ENCODE measurements at places on chromosomes 1 and 21. TPM values are rescaled to one million over a fixed set of nuclear protein-coding genes. Genes with fewer than 3 reads are reported as not detected.

DNA sequence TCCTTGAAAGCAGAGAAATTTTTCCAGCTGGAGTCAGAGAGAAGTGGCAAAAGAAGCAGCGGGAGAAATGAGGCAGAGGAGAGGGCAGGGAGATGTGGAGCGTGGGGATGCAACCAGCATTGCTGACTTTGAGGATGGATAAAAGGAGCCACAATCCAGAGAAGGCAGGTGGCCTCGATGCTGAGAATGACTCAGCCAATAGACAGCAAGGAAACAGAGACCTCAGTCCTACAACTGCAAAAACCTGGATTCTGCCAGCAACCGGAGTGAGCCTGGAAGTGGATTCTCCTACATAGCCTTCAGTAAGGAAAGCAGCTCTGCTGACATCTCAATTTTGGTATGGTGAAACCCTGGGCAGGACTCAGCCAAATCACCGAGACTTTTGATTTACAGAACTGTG is 128.9 kb upstream of the ATP1B1 start:
- H3K27me3 ChIP-seq: no peaks in the 10 kb centered on the region
- H3K4me1 ChIP-seq: peaks cover 12% of the 10 kb centered on the region
- DNase-seq: no peak
- no peaks in the 10 kb centered on the region for H3K36me3 ChIP-seq
- no peak overlapping the region for H3K27ac ChIP-seq

- H3K4me1 ChIP-seq: peaks cover 37% of the 10 kb centered on the region
- H3K4me3 ChIP-seq: no peak overlapping the region
- DNase-seq: no peak
- H3K27me3 ChIP-seq: peaks cover 1% of the 10 kb centered on the region
- no peaks in the 10 kb centered on the region for H3K36me3 ChIP-seq
Observed at GRCh38 chr1:14590411-14591180, 7.9 kb upstream of the KAZN start.

DNA sequence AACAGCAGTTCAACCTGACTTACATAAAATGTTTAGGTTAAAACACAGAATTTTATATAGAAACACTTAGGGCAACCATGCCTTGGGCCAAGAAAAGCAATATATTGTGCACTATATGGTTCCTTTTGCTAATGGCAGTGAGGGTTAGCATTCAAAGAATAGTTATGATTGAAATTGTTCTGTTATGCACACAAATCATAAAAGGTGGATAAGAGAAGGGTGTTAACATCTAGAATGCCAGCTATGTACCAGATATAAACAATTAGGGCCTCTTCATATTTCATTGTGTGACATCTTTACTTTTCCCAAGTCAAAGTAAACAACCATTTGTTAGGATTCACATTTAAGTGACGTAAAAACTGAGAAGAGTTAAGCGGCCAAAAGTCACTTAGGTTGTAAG is 308.0 kb upstream of the B3GALT2 start:
- peaks cover 16% of the 10 kb centered on the region for H3K4me1 ChIP-seq
- H3K27me3 ChIP-seq: no peaks in the 10 kb centered on the region
- H3K4me3 ChIP-seq: no peak overlapping the region
- no peak for DNase-seq
- no peak overlapping the region for H3K27ac ChIP-seq
- H3K36me3 ChIP-seq: peaks cover 4% of the 10 kb centered on the region

DNA sequence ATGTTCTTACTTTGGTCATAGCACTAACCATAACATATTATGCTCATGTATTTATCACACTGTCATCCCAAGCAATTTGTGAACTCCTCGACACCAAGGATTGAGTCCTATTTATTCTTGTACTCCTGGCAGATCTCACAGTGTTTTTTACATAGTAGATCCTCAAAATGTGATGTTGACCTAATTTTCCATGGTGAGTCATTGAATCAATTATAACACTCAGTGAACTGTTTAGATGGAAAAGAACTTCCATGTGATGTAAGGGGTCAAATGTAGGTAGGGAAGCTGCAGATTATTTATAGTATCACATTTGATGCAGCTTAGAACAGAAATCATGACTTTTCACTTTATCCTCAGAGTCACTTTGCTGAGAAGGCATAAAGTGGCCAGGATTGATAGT is 281.9 kb upstream of the ADAMTS5 start:
- DNase-seq: no peak
- no peak overlapping the region for H3K4me3 ChIP-seq
- H3K36me3 ChIP-seq: no peaks in the 10 kb centered on the region

Gene PGBD5
- 1.2 TPM for total RNA-seq

Gene HSD11B1
- not detected for total RNA-seq

DNA sequence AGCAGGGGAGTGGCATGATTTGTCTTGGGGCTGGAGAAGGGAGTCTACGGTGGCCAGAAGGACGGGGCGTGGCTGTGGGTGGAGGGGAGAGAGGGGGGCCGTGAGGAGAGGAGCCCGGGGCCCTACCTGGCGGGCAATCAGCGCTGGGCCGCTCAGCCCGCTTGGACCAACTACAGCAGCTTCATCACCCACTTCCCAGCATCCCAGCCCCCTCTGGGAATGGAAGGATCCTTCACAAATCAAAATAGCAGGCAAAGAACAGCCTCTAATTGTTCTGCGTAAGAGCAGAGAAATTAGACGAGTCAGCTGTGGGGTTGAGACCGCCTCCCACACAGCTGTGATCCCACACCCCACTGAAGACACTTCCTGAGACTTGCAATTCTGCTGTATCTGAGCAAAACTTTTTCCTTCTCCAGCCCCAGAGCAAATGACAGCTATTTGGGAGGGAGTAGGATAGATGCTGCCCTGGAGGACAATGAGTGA is 43.5 kb downstream of the OPRD1 start:
- peaks cover 3% of the 10 kb centered on the region for H3K27me3 ChIP-seq
- DNase-seq: no peak
- H3K27ac ChIP-seq: no peak overlapping the region

- H3K27me3 ChIP-seq: peaks cover 95% of the 10 kb centered on the region
- no peak overlapping the region for H3K27ac ChIP-seq
- H3K36me3 ChIP-seq: no peaks in the 10 kb centered on the region
- peaks cover 14% of the 10 kb centered on the region for H3K4me1 ChIP-seq
Observed at GRCh38 chr1:39688706-39689105, 2.5 kb downstream of the HPCAL4 start.

DNA sequence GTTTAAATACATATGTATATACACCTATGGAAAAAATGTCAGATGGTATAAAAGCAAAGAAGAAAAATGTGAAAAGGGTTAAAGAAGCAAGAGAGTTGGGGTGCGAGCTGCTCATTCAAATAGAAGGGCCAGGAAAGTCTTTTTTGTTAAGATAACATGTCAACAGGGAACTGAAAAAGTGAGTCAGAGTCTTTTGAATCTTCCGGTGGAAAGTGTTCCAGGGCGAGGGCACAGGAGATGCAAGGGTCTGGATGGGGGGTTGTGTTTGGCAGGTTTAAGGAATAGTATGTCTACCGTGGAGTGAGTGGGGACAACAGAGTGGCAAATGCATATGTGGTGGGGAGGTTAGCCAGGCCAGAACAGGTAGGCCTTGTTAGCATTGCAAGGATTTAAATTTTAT is 22.2 kb upstream of the GNG12 start:
- peaks cover 22% of the 10 kb centered on the region for H3K4me1 ChIP-seq
- no peak overlapping the region for H3K4me3 ChIP-seq
- no peaks in the 10 kb centered on the region for H3K36me3 ChIP-seq

Gene CELF3
- 1.2 TPM for total RNA-seq

GRCh38 chr1:201362906-201363305 is 14.6 kb downstream of the TNNT2 start:
- no peak for DNase-seq
- H3K36me3 ChIP-seq: peaks cover 2% of the 10 kb centered on the region
- H3K27me3 ChIP-seq: no peaks in the 10 kb centered on the region
- H3K27ac ChIP-seq: no peak overlapping the region
- H3K4me1 ChIP-seq: peaks cover 10% of the 10 kb centered on the region
- no peak overlapping the region for H3K4me3 ChIP-seq

Gene PIGC
- 31.9 TPM for total RNA-seq

DNA sequence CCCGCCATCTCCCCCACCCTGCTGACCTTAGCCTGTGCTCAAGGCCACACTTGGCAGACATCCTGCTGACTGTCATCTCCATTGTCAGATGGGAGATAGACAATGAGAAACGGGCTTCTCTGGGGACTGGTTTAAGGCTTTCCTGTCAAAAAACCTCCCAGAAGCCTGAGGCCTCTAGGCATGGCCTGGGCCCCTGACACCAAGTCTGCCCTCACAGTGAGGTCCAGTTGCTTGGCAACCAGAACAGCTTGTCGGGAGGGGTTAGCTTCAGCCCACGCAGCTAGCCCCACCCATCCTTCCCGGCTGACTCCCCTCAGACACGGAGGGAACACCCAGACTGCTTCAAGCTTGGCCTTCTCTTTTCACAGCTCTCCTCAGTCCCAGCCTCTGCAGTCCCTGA is 11.0 kb downstream of the PLEKHA6 start:
- no peaks in the 10 kb centered on the region for H3K36me3 ChIP-seq
- H3K27me3 ChIP-seq: no peaks in the 10 kb centered on the region
- H3K4me1 ChIP-seq: peaks cover 71% of the 10 kb centered on the region
- no peak for DNase-seq

- no peak overlapping the region for H3K4me3 ChIP-seq
- no peaks in the 10 kb centered on the region for H3K36me3 ChIP-seq
- no peaks in the 10 kb centered on the region for H3K4me1 ChIP-seq
- H3K27me3 ChIP-seq: peaks cover 6% of the 10 kb centered on the region
- no peak overlapping the region for H3K27ac ChIP-seq
- DNase-seq: no peak
Observed at GRCh38 chr1:207628776-207629175, 16.2 kb upstream of the CR1L start.

DNA sequence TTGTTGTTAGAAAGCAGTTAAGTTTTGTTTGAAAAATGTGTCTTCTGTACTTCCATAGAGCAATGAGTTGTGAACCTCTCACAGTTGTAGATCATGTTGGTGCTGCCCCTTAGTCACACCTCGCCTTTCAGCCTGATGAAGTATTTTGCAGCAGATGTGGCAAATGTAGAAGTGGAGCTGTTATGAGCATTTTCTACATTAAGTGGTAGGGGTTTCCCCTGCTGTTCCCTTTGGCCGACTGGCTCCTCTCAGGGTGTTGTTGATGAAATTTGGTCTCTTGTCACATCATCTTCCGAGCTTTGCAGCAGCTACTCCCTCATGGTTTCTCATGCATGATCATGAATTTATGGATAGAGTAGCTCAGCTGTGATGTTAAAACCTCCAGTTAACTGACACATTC is 33.6 kb upstream of the DENND1B start:
- DNase-seq: no peak
- no peak overlapping the region for H3K27ac ChIP-seq
- peaks cover 2% of the 10 kb centered on the region for H3K36me3 ChIP-seq
- no peaks in the 10 kb centered on the region for H3K27me3 ChIP-seq
- no peak overlapping the region for H3K4me3 ChIP-seq

Gene ICOSLG
- total RNA-seq: 3.8 TPM

Gene CR1L
- not detected for total RNA-seq
